ENCODE measurements at places on chromosomes 2 and 18.

GRCh38 chr2:85111819-85112281 lies 21.3 kb upstream of the TCF7L1 start:
- DNase-seq: no peak

- DNase-seq: peak; percentile 87
Observed at GRCh38 chr2:167196461-167197252, 308.4 kb downstream of the XIRP2 start.

- peak; percentile 17 for DNase-seq
Observed at GRCh38 chr18:48706731-48707130, 167.9 kb downstream of the CTIF start.

DNA sequence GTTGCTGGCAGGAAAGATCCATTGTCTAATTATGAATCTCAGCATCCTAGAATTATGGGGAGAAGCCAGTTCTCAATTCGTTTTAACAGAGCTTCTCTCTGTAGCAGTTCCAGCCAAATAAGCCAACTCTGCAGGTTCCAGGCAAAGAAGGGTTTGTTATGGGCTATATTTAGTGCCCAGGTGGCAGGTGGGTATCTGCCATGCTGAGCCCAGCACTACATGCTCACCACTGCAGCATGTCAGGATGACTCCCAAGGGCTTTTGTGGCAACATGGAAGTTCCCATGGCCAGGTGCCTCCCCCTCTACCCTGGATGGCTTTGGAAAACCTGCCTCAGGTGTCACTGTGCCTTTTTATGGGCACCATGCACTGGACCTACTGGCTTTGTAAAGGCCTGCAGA lies 137.7 kb upstream of the MSH6 start:
- no peak for DNase-seq

GRCh38 chr2:230935130-230935430 lies 10.0 kb upstream of the GPR55 start:
- DNase-seq: peak; percentile 30

- peak; percentile 1 for DNase-seq
Observed at GRCh38 chr18:74328206-74328605, 12.6 kb downstream of the C18orf63 start.

GRCh38 chr2:215619989-215620388 lies 184.1 kb upstream of the FN1 start:
- DNase-seq: no peak

DNA sequence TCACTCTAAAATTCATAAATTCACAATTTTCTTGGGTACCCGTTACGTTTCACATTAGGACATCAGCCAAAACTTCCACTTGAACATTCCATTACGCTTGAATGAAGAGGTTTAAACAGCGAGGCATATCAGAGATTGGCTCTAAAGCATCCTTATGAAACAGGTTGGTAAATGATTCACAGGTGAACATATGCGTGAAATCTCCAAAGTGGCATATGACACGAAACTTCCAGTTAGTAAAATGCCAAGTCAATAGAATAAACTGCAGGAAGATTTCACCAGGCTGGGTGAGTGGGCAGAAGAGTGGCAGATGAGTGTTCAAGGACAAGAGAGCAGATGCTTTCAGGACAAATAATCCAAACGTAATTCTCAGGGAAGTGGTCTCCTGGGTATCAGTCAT lies 33.9 kb upstream of the GLS start:
- no peak for DNase-seq

DNA sequence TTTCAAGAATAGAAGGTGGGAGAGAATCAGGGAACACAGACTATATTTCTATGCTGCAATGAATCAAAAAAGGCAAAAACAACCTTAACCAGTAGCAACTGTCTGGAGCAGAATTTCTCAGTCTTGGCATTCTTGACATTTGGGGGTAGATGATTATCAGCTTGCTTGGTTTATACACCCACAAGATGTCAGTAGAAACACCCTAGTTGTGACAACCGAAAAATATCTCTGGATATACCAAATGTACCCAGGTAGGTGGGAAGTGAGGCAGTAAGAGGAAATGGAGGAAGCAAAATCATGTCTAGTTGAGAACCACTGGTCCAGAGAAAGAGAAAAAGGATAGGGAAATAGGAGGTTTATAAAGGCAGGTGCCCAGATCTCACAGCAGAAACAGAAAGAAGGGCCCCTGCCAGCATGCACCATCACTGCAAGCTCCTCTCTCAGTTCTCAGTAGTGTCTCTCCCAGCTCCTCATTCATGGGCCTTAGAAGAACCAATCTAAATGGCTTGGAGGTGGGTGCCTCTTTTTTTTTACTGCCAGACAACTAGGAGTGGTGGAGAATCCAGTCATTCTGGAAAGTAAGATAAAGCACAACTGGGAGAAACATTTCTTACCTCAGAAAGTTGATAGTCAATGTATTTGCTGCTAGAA lies 50.4 kb downstream of the MBD2 start:
- no peak for DNase-seq

DNA sequence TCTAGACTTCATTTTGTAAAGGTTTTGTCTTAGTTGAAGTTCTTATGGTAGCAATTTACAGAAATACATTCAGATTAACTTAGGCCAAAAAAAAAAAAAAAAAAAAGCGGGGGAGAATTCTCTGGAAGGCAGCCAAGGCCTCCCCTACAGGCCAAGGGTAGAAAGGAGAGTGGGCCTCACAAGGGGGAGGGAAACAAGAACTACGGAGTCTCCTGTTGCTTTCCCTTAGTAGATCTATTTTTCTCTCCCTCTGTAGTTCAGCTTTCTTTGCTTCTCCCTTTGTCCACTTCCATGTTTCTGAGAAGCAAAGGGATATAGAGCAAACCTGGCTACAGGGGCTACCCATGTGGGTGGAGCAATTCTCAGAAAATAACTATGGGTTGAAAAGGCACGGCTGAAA lies 2.4 kb upstream of the STK11IP start:
- peak; percentile 85 for DNase-seq

- DNase-seq: peak; percentile 81
Observed at GRCh38 chr2:143513081-143513480, 383.9 kb downstream of the ARHGAP15 start.

- DNase-seq: no peak
Observed at GRCh38 chr18:10899481-10899880, 249.9 kb downstream of the PIEZO2 start.

- no peak for DNase-seq
Observed at GRCh38 chr2:28674713-28675068, 76.9 kb upstream of the PPP1CB start.

DNA sequence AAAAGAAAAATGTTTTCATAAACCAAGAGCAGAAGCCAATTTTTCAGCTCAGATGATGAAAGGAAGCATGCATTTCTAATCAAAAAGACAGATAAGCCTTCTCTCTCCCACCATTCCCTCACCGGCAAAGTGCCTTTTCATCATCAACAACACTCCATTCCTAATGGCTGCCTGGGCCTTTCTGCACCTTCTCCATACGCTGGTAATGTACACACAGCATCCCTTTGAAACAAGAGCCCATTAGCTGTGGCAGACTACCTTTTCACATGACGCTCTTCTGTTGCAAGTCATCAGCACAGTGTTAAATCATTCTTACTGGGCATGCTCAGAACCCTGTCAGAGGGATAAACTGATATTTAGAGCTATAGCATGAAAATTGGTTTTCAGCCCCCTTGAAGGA lies 408.9 kb downstream of the MEIS1 start:
- DNase-seq: no peak

- DNase-seq: peak; percentile 28
Observed at GRCh38 chr18:34223164-34223892, 1.4 kb downstream of the NOL4 start.

DNA sequence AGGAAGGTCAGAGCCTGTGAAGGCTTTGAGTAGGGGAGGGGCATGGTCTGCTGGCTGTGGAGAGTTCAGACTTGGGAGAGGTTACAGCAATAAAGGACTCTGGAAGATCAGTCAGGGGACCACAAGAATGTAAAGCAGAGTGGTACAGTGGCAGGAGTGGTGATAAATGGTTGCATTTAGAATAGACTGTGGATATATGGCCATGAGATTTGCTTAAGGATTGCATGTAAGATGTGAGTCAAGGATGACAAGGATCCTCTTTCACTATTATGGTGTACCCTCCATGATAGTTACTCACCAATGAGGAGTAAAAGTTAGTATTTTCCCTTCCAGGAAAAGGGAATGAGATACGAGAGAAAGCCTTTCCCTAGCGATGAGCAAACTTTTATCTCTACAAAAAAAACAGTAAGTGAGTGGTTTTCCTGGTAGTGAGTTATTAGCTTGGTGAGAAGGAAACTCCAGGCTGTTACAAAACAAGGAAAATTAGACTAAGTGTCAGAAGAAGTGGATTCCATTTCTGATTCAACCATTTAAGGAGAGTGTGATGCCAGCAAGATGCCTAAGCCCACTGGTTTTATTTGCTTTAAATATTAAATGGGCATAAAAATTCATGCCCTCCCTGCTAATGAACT lies 818.0 kb upstream of the ACVR2A start:
- DNase-seq: no peak

GRCh38 chr2:61538200-61538919 lies at the start of gene XPO1:
TSS of gene XPO1 (minus strand) at chr2:61538356. CDS start at chr2:61533897, 4,459 bp downstream.
- peak; percentile 100 for DNase-seq

DNA sequence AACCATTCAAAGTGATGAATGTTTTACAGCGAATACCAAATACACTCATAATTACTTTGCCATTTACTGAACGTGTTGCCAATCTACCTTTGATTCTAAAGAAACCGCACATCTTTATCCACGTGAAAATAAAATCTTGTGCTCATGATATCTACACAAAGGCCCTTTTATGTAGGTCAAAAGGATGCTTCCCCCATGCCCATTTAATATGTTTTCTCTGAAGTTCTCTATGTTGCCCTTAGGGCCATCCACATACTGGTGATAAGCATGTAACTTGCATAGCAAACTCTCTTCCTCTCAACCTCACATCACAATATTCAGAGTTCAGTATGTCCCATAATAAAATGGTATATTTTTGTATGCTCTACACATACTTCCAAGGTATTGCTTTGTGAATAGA lies 380.0 kb upstream of the FIGN start:
- DNase-seq: no peak

- DNase-seq: no peak
Observed at GRCh38 chr2:182804128-182804527, 62.3 kb downstream of the FRZB start.

DNA sequence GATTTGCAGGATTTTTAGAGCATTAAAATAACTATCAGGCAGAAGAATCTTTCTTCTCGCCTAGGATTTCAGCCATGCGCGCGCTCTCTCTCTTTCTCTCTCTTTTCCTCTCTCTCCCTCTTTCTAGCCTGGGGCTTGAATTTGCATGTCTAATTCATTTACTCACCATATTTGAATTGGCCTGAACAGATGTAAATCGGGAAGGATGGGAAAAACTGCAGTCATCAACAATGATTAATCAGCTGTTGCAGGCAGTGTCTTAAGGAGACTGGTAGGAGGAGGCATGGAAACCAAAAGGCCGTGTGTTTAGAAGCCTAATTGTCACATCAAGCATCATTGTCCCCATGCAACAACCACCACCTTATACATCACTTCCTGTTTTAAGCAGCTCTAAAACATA lies 137.0 kb downstream of the MEIS1 start:
- DNase-seq: no peak

DNA sequence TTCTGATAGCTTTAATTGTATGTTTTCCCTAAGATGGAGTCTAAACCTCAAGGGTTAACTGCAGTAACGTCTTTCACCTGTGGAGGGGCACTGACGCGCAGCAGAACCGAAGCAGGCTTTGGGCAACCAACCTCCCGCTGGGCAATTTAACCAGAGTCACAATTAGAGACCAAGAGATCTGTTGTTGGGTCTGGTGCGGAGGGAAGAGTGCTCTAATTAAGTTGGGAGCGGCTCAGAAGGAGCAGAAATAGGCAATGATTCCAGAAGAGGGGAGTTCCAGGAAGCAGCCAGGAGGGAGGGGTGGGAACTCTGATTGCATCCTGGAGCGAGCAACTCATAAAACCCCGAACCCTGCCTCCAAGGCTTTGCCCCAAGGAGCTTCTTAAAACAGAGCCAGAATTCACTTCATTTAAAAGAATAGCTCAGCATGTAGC lies 245.8 kb downstream of the PAX3 start:
- no peak for DNase-seq

- DNase-seq: no peak
Observed at GRCh38 chr2:14626873-14627272, 5.6 kb upstream of the LRATD1 start.

- no peak for DNase-seq
Observed at GRCh38 chr2:170313992-170314348, 136.0 kb downstream of the MYO3B start.

DNA sequence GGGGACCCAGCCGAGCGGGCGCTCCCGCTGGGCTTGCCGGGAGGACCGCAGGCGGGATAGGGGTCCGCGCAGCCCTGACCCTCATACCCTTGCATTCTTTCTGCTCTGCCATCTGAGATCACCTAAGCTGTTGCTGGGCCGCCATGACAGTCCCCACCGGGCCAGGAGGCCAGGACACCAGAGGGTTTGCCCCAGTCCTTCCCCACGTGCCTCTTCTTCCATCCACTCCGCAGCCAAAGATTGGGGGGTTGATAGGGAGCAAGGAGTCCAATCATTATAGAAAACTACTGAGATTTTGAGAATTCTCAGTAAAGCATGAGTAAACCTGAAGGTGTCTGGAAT lies 453 bp upstream of the GRB14 start:
- DNase-seq: no peak

DNA sequence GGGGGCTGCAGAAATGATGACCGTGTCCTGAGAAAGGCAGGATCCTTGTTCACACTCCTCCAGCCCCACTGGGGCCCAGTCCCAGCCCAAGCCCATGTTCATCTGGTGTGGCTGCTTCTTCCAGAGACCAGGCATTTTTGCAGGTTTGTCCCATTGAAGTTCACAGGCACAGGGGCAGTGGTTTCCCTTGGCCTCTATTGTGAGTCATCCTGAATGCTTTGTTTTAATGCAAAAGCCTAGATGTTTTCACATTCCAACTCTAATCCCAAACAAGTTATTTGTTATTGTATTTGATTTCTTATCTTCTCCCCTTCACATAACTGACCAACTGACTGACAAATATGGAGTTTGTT lies 426.4 kb upstream of the ID2 start:
- DNase-seq: no peak

- no peak for DNase-seq
Observed at GRCh38 chr2:47483191-47483590, 80.2 kb downstream of the MSH2 start.

- no peak for DNase-seq
Observed at GRCh38 chr18:63951302-63951705, 2.2 kb downstream of the HMSD start.

DNA sequence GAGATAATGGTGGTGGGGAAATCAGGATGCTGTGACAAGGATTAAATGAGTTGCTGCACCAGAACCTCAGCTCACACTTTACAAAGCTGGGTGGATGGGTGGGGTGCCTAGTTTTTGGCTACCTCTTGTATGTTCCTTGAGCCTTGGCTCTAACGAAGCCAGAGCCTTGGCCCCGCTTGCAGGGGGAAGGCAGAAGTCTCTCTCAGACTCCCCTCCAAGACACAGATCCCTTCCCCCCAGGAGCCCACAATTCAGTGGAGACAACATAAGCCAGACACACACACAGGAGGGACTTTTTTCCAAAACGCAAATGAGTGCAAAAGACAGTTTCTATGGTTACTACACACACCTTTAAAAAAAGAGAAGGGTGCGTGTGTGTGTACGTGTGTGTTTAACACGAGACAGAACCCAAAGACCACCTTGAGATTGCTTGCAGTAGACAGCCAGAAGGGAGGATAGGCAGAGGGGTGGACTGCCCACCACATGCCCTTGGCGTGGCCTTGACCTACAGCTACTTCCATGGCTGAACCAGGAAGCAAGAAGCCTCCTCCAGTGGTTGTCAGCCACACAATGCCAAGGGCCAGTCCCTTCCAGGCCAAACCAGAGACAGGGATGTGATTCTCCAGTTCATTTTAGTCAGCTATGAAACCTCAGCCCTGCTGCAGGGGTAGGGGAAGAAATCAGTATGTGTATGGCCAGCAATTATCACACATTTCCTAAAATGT lies 70.3 kb downstream of the BCL2L11 start:
- DNase-seq: no peak
